ENCODE measurements at places on chromosomes 4 and X.

- DNase-seq: no peak
Observed at GRCh38 chr4:147477439-147477838, 3.5 kb upstream of the EDNRA start.

GRCh38 chrX:34884817-34885216 lies 57.8 kb upstream of the FAM47B start:
- DNase-seq: peak; percentile 78

- DNase-seq: peak; percentile 18
Observed at GRCh38 chr4:30600246-30601017, 119.7 kb upstream of the PCDH7 start.

- DNase-seq: peak; percentile 29
Observed at GRCh38 chrX:65575022-65575421, 40.4 kb upstream of the LAS1L start.

- DNase-seq: no peak
Observed at GRCh38 chr4:132981611-132982010, 167.5 kb upstream of the PCDH10 start.

GRCh38 chr4:41175794-41176193 lies 38.5 kb downstream of the APBB2 start:
- DNase-seq: no peak

- no peak for DNase-seq
Observed at GRCh38 chr4:155687380-155687982, 20.8 kb downstream of the GUCY1A1 start.

- DNase-seq: no peak
Observed at GRCh38 chrX:68365341-68365740, 68.0 kb downstream of the OPHN1 start.

GRCh38 chrX:48591255-48591791 lies 6.0 kb upstream of the WDR13 start:
- peak; percentile 72 for DNase-seq

GRCh38 chr4:96354036-96354712 lies 514.3 kb downstream of the PDHA2 start:
- no peak for DNase-seq

- no peak for DNase-seq
Observed at GRCh38 chr4:165470009-165470408, 91.2 kb downstream of the CPE start.

GRCh38 chr4:61212788-61213187 lies 12.7 kb downstream of the ADGRL3 start:
- DNase-seq: no peak

DNA sequence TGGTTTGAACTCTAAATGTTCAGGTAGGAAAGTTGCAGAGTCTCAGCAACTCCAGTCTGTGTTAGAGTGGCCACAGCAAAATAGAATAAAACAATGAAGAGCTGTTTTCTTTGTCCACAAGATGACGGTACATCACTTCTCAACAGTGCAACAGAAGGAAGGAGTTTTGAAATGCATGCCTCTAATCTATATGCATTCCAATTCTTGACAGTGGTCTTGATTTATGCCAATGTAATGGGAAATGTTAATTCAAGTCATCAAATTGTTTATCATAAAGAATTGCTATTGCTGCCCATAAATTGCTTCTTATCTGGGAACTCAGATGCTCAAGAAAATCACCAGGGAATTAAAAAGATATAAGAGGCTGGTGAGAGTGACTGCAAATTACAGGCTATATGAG lies 195.5 kb upstream of the PRPS2 start:
- no peak for DNase-seq

DNA sequence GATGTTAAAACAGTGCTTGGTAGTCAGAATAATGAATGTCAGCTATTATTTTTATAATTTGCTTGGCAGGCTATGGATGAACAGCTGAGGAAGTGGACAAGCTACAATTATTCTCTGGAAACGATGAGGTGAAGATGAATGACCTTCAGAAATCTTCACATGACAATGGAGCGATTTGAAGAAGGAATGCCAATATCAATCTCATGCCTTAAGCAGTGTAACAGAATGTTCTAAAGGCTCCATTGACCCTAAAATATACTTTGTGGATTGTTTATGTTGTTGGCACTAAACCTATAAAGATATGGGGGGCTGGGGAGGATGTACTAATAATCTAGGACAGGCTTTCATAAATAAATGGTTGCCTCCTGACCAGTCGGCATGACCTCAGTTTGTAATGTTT lies 36.2 kb downstream of the COL25A1 start:
- no peak for DNase-seq

GRCh38 chrX:18297251-18297650 lies 57.2 kb downstream of the SCML2 start:
- DNase-seq: no peak

GRCh38 chr4:145644699-145645098 lies 25.5 kb downstream of the MMAA start:
- no peak for DNase-seq

GRCh38 chr4:1340861-1341260 lies 6.1 kb upstream of the UVSSA start:
- DNase-seq: no peak

- DNase-seq: no peak
Observed at GRCh38 chr4:36227913-36228312, 16.4 kb downstream of the ARAP2 start.

DNA sequence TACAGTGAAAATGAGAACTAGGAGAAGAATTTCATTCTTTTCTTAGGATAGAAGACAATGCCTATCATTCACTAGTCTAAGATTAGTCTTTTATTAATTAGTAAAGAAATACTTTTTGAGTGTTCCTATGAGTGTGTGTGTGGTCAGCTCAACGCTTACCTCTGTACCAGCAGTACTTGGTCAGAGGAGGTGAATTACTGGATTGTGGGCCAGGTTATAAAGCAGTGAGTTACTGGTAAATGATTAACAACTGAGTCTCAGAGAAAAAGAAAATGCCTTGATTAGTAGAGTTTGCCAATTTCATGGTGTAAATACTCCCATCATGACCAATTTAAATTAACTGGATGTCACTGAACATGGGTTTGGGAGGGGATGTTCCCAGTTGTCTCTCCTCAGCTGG lies 444.6 kb downstream of the STIM2 start:
- DNase-seq: no peak

DNA sequence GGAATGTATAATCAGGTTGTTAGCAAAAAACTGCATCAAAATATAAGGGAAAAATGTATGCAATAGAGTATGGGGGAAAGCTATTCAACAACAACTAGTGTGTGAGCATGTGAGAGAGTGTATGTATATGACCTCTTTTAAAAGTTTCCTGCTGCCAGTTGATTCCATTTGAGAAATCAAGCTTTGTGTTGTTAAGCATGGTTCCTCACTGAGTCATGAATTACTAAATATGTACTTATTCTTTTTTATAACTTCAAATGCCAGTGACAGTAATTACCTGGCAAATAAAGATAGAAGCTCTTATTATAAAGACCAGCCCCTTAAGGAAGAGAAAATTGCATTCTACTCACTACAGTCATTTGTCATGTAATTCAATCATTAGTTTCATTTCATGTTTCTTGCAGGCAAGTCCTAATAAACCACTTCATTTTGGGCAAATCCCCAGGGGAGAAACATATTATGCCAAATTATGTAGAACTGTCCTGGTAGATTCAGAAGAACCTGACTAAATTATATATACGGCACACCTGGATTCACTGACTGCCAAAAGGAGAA lies 19.2 kb downstream of the RASGEF1B start:
- DNase-seq: peak; percentile 77

DNA sequence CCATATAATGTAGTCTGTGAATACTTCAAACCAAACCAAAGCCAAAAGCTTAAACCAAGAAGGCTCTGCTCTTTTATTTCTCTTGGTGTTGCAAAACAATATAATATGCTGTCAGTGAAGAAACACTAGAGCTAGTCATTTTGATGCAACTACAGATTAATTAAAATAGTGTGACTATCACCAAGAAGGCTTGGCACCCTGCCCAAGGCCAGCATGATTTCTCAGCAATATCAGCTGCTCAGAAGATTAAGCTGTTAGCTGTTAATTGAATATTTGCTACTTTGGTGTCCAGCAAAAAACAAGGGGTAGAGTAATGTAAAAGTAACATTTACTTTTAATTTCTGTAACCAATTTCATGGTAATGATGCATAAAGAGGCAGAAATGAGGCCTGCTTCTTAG lies 104.9 kb upstream of the PRPS2 start:
- peak; percentile 4 for DNase-seq

DNA sequence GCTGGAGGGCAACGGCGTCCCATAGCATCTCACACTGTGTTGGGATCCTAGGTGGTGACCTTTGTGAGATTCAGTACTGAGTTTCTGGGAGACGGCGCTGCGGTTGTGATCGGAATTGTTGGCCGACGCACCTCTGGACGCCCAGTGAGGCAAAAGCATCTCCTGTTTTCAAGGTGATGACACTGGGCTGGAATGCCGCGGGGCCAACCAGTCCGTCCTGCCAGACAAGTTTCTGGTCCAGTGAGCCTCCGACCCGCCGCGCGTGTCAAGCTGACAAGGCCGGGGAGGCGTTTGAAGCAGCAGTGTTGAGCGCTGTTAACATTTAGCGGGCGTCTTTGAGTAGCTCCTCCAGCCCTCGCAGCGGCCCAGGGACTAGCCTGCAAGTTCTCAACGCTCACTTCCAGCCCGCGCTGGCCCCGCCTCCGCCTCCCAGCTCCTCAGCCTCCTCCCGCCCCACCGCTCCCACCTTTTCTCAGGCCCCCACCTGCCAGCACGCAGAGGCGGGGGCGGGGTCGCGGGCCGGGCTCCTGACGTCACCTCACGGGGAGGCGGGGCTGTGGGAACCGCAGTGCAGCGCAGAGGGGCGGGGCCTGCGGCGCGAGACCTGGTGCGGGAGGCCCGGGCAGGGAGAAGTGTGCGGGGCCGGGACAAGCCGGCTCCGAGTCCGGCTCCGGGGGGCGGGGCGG lies 482 bp upstream of the CDS1 start:
- DNase-seq: peak; percentile 96

DNA sequence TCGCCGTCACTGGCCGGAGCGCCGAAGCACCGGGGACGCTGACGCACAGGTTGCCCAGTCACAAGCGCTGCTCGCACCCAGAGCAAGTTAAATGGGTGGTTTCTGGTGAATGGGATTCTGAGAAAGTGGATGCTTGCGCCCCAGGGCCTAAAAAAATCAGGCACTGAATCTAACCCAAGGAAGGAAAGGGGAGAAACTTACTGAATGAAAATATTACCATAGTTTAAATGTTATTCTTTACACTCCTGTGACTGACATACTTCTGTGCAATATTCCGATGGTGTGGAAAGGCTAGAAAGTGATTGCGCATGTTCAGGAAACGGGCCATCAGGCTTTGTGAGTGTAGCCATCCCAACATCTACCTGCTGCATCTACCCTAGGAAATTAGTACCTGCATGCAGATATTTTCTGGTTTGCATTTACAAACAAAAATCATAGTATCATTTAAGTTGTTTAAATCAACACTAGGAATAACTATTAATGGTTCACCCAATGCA lies 838 bp upstream of the ABCG2 start:
- no peak for DNase-seq

GRCh38 chr4:176588436-176588835 lies 204.3 kb downstream of the VEGFC start:
- no peak for DNase-seq

GRCh38 chrX:16444353-16444752 lies 205.6 kb upstream of the S100G start:
- peak; percentile 40 for DNase-seq

DNA sequence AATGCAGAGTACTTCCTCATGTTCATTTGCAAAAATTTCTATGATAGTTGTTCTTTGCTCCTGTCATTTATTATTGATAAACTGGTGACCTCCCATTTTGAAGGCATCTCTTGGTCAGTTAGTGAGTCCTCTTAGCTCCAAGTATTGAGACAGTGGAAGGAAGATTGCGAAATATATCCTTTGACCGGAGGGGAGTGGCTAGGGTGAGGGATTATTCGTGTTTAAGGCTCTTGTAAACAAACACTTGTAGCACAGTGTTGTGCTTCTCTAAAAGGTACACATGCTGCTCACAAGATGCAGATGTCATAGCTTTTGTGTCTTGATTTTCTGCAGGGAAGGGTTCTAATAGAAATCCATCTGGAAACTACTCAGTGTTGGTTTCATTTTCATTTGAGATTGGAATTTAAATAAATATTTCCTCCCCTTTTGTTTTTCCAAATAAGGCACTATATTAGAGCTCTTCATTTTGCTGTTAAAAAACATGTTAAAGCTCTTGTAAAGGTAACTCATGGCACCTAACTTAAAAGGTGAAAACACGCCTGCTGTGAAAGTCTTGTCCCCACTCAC lies 21.8 kb downstream of the TXLNG start:
- peak; percentile 52 for DNase-seq

DNA sequence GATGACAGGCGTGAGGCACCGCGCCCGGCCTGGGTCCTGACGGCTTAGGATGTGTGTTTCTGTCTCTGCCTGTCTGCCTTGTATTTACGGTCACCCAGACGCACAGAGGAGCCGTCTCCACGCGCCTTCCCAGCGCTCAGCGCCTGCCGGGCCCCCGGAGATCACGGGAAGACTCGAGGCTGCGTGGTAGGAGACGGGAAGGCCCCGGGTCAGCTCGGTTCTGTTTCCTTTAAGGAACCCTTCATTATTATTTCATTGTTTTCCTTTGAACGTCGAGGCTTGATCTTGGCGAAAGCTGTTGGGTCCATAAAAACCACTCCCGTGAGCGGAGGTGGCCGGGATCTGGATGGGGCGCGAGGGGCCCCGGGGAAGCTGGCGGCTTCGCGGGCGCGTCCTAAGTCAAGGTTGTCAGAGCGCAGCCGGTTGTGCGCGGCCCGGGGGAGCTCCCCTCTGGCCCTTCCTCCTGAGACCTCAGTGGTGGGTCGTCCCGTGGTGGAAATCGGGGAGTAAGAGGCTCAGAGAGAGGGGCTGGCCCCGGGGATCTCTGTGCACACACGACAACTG lies 1.3 kb downstream of the SHOX start:
- DNase-seq: no peak

DNA sequence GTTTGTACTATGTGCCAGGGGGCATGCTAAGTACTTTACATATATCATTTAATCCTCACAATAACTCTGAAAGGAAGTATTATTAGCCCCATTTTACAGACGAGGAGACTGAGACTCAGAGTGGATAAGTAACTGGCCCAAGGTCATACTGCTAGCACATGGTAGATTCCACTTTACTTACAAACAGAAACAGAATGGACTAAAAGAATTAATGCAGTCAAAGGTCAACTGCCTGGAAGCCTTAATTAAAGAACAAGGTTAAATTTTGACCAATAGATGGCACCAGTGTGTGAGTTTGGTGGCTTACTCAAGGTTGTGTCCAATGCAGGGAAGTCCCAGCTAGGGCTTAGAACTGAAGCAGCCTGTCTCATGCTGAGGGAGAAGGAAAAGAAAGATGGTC lies 4.7 kb downstream of the RIPPLY1 start:
- DNase-seq: peak; percentile 51

GRCh38 chr4:156038772-156039171 lies 85.1 kb upstream of the CTSO start:
- DNase-seq: no peak

- DNase-seq: no peak
Observed at GRCh38 chr4:114062499-114062898, 83.1 kb upstream of the ARSJ start.
